ENCODE measurements at places on chromosomes 13 and 19.

DNA sequence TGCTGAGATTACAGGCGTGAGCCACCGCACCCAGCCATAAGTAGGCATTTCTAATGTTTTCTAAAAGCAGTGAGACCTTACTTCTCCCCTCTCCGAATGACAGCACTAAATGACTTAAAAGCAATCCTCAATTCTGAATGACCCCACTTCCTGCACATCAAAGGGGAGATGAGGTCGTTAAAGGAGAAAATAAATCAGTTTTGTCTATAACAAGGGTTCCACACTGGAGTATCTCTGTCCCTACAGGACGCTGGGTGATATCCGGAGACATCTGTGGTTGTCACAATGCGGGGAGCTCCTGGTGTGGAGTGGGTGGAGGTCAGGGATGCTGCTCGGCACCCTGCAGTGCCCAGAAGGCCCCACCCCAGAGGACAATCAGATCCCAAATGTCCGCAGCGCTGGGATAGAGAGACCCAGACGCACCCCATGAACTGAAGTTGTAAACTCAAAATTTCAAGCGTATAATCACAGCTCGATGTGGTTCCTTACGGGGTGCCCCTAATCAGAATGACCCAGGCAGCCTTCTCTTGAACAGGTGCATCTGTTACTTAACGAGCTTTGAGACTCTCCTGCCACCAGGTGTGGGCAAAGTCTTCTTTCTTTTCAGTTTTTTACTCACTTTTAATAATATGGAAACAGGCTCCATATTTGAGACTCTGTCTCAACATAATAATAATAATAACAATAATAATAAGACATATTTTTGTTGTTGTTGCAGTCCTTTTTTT, 2.9 kb downstream of the GNG7 start:
- DNase-seq: no peak

GRCh38 chr19:49459388-49459787, 6.4 kb downstream of the ALDH16A1 start:
- no peak for DNase-seq

DNA sequence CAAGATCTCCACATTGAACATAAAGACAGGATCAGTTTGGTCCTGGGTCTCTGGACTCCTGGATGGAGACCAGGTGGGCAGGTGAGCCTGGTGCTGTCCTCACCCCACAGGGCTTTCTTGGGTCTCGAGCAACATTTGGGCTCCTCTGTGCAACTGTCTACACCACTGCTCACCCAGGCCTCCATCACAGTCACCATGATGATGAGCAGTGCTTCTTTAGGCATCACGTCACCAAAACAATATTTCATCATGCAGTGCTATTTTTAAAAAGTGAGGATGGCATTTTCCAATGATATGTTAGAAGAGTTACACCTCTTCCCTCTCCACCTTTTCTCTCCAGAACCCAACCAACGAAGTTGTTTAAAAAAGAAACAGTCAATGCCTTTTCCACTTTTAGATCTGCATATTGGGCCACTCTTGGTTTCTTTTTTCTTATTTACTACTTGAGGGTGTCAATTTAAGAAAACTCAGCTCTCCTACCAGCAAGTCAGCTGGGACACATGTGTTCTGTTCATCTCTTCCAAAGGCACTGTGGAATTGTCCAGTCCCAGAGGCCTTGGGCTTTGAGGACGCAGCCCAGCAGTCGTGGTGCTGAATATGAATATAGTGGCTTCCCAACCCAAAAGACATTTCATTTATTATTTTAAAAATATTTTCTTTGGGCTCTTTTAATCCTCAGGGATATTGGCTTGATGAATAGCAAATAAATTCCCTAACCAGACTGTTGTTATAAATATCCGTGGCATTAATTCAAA, 405.7 kb downstream of the KCNRG start:
- DNase-seq: no peak

- no peak for DNase-seq
Measured at GRCh38 chr13:28575200-28575599, 80.3 kb upstream of the FLT1 start.

DNA sequence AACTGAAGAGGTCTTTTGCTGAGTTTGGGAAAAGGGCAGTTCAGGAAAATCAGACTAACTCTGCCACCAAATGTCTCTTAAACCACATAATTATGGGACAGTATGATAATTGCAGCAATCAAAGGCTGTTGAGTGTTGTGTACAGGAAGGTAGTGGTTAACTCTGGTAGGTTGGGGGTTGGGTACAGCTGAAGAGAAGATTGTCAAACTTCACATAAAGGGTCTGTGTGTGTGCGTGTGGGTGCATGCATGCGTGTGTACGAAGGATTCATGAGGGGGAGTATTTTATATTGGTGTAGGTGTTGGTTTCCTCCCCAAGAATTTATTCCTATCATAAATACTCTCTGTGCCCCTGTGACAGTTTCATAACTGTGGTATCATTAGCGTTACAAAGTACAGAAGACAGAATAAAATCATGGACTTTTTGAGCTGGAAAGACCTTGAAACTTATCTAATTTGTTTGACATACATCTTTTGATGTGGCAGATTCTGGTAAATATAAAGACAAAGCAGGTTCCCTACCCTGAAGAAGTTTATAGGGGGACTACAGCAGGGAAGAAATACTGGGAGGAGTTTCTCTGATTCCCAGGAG, 94.1 kb downstream of the PCCA start:
- no peak for DNase-seq

- no peak for DNase-seq
Measured at GRCh38 chr13:98483601-98484288, 93.2 kb downstream of the STK24 start.

GRCh38 chr19:6767081-6767356, 216 bp downstream of the SH2D3A start:
- DNase-seq: no peak

DNA sequence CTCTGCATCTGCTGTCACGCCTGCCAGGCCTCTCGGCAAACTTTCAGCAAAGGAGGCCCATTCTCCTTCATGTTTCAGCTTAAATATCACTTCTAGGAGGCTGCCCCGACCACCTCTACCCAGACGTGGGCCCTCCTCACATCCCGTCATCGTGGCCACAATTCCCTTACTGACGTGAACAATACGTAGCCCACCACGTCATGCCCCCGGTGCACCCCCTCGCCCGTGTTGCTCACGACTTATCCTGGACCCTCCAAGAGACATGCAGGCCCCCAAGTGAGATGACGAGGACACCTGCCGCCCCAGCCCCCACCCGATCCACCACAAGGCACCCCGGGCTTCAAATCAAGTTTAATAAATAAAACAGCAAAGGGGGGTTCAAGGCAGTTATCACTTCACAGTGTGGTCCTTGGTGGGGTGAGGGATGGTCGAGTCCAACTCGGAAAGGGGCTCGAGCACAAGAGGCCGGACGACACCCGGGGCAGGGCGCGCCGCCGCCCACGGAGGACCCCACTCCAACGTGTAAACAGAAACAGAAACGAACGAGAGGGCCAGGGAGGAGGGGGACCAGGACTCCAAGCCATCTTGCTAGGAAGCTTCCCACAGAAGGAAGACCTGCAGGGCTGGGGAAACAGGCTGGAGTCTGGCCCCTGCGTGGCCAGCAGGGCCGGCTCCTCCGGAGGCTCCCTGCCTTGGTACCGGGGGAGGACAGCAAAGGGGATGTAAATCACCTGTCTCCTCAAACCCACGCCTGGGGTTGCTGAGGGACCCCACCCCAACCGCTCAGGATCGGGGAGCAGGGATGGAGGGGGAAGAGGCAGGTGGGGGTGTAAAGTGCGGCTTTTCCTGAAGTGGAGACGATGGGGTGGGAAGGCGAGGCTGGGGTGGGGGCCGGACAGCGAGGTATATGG, 14.3 kb upstream of the PLPP2 start:
- DNase-seq: no peak

- DNase-seq: peak; percentile 41
Measured at GRCh38 chr19:55624109-55625003, at the start of gene ZNF784. Gene ZNF784 (minus strand): TSS chr19:55624566. CDS start chr19:55624561, 5 bp downstream.

- no peak for DNase-seq
Measured at GRCh38 chr13:23666582-23666981, 96.4 kb downstream of the TNFRSF19 start.

GRCh38 chr13:28744656-28745055, 25.9 kb upstream of the SLC46A3 start:
- no peak for DNase-seq

DNA sequence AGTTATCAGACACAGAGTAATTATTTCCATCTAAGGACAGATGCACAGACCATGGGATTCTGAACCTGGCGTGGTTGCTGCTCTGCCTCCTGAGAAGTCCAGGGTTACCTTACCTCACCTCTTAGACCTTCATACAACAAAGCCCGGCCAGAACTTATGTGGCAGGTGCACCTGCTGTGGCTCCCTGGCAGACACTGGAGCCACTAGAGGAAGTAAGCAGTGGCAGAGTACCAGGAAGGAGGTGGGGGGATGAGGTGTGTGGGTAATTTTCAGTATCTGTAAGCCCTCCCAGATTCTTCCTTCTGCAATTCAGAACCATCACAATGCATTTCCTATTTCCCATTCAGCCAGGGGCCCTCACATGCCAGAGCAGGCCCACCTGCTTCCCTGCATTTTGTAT, 106.1 kb upstream of the DOCK9 start:
- DNase-seq: no peak

DNA sequence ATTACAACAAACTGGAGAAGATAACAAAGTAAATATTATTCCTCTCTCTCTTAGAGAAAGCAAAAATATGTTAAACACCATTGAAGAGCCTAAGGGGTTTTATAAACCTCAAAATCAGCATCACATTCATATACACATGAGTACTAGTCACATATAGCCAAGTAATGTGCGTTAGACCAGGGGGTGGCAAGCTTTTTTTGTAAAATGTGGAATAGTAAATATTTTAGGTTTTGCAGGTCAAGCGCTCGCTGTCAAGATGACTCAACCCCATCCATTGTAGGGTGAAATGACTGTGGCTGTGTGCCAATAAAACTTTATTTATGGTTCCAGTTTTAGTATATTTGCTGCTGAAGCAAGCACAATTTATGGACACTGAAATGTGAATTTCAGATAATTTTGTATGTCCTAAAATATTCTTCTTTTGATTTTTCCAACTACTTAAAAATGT, 21.7 kb downstream of the RFX2 start:
- DNase-seq: no peak

DNA sequence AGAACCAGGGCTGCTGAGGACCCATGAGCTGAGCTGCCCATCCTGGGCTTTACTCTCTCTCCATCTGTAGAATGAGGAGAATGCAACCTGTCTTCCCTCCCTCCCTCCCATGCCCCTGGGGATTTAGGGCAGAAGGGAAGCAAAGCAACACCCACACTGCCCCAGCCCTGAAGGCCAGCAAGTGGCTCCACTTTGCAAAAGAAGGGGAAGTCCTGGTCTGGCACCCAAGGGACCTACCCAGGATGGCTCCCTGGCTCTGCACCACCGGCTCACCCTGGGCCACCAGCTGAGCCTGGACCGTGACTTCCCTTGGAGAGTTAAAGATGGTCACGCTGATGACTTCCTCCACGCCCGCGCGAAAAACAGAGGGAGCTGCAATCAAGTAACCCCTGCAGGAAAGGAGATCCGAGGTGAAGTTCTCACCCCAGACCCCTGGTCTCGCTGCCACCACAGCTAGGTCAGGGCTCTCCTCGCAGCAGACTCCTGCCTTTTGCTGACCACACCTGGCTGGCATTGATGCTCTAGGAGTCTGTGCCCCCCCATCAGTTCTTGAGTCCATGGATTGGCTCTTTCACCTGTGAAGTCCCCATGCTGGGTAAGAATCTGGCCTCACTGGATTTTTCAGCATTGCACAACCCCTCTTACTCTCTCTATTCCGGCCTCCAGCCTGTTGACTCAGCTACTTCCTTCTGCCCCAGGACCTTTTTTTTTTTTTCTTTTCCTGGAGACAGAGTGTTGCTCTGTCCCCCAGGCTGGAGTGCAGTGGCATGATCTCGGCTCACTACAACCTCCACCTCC, 4.6 kb downstream of the CPAMD8 start:
- peak; percentile 67 for DNase-seq

- no peak for DNase-seq
Measured at GRCh38 chr13:50893211-50893852, 16.3 kb upstream of the RNASEH2B start.

GRCh38 chr19:48644839-48645619, 958 bp downstream of the CA11 start:
- no peak for DNase-seq

DNA sequence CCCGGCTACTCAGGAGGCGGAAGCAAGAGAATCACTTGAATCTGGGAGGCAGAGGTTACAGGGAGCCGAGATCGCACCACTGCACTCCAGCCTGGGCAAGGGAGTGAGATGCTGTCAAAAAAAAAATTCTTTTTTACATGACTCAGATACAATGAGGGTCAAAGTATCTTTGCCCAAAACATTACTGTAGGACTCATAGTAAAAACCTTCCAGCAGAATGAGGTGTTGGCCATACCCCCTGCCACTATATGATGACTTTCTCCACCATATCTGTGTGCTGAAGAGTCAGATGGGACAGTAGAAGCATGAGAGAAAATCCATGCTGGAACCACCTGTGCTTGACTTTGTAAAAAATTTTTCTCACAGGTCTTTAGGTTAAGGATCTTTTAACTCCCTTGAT, 86.7 kb downstream of the COL4A2 start:
- no peak for DNase-seq

DNA sequence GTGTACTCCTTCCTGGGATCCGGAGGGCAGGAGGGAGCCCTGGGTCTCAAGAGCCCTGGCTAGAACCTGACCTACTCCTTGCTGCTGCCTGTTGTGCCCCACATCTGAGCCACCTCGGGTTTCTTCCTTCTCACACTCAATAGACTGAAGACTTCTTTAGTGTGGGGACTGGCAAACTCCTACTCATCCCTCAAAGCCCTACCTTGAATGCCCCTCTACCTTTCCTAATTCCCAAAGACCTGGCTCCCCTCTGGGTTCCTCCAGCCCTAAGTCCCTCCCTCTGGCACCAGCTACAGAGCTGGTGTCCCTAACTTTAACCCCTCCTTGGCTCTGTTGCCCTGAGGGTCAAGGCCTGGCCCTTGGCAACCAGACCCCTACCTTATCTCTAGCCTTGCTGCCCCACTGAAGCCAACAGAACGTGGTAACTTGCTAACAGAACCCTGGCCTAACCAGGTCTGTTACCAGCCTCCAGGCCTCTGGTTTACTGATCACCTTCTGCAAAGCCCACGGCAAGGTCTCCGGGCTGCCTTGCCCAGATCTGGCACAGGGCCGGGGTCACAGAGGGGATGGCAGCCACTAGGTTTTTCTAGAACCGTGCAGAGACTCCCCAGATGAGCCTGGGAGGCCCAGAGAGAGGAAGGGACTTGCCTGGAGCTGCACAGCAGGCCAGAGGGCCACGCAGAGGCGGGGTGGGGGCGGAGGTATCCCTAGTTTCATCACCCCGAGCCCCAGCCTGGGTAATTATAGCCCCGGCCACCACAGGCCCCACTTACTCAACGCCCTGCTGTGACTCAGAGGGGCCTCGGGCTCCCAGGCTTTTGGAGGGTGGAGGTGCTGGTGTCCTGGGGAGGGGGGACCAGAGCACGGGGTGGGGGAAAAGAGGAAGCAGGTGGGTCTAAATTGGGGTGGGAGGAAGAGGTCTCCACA, 15.3 kb downstream of the ZBTB7A start:
- DNase-seq: no peak
